ENCODE measurements at places on chromosomes 16 and 17.

- DNase-seq, result peak; percentile 26
Measured at GRCh38 chr16:2498531-2499253, 15.1 kb upstream of the ATP6V0C start.

GRCh38 chr16:65658349-65658748 is 536.5 kb upstream of the CDH11 start:
- no peak for DNase-seq

GRCh38 chr17:40522250-40522960 is 21.0 kb upstream of the TNS4 start:
- no peak for DNase-seq

DNA sequence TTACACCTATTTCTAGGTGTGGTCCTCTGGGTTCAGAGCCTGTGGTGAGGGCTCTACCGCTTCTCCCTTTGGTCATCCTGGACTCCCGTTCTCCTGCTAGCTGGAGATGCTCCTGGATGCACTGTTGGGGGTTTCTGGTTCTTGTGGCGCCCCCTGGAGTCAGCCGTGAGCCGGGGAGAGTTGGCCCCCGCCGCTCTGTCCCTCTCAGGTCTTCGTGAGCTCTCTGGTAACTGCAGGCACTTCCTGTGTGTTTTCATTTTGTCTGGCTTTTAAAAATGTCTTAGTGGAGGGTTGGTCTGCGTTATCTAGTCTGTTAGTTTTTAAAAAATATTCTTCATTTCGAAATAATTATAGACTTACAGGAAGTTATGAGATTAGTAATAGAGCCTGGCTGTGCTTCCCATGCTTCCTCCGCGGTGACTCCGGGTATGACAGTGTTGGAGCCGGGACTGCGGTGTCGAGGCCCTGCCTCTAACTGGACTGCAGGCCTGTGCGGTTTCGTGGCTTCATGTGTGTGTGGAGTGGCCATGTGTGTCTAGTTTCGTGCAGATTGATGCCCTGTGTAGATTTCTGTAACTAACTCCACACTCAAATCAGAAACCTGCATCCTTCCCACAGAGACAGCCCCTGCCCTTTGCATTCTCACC is 78.0 kb upstream of the ZNF750 start:
- no peak for DNase-seq

- no peak for DNase-seq
Measured at GRCh38 chr17:7782240-7782639, 51.8 kb upstream of the KDM6B start.

Data from NCI-H1092 treated with DMSO at 0.1 percent for 48 hours (cell line).